ENCODE measurements at places on chromosomes 11 and 22.
A peak's percentile ranks its signal among the peaks of the same experiment; 100 is the strongest.

- no peak for DNase-seq
Observed at GRCh38 chr11:12460466-12460865, 83.1 kb downstream of the PARVA start.

- no peak for DNase-seq
Observed at GRCh38 chr11:76629116-76629852, 41.3 kb downstream of the LRRC32 start.

DNA sequence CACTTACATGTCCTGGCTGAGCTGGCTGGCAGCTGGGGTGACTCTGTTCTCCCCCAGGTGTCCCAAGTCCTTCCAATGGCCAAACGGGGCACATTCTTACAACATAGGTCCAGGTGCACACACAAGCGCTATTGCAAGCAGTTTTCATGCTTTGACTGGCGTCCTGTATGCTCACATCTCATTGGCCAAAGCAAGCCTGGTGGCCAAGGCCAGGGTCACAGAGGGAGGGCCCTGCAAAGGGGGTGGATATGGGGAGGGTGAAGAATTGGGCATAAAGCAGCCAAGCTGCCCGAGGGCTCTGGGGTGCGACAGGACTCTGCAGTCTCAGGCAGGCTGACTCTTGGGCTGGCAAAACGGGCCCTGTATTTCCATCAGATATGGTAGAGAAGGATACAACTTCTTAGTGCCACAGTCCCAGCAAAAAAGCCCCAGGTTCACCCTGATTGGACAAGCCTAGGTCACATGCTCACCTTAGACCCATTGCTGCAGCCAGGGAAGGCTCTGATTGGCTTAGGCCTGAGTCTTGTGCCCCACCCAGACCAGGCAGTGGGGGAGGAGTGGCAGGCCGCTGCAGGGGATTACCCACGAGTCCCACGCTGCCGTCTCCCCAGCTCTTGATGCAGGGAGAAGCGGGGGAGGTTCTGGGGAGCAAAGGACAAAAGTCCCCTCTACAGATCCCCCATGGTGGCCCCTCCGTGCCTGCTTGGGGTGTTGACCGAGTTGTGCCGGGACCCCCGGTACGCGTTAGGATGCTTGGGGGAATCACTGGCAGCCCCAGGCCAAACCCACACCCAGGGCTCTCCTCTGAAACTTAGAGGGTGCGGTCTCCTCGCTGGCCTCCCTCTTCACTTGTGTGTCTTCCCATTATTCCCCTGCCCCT, 110.8 kb downstream of the ARHGAP8 start:
- no peak for DNase-seq

GRCh38 chr11:94675813-94676212, 92.3 kb upstream of the AMOTL1 start:
- DNase-seq: no peak

- DNase-seq: no peak
Observed at GRCh38 chr22:17264321-17265052, 45.3 kb upstream of the ADA2 start.

GRCh38 chr11:46339816-46340215, 7.4 kb upstream of the DGKZ start:
- DNase-seq: no peak

- DNase-seq: no peak
Observed at GRCh38 chr22:28950617-28951411, 67.4 kb downstream of the ZNRF3 start.

GRCh38 chr11:41613326-41613725, 153.9 kb upstream of the LRRC4C start:
- DNase-seq: no peak

DNA sequence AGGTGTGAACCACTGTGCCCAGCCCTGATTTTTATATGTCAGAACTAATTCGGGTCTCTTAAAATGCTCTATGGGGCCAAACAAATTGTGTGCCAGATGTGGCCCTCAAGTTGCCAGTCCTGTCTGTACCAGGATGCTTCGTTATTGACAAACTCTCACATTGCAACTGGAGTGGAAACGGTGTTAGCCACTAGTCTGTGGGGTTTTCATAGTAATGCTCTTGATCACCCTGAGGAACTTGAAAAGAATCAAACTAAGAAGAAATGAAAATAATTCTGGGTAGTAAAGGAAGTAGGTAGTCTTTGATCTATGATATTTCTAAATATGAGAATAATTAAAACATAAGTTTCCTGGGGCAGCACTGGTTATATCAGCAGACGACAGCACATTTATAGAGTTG, 67.3 kb upstream of the ADSL start:
- DNase-seq: no peak

- DNase-seq: no peak
Observed at GRCh38 chr22:36383110-36383581, 4.6 kb downstream of the MYH9 start.

- DNase-seq: no peak
Observed at GRCh38 chr11:84714316-84714780, 912.8 kb downstream of the DLG2 start.

GRCh38 chr22:25193130-25193529, 6.5 kb upstream of the CRYBB3 start:
- no peak for DNase-seq

DNA sequence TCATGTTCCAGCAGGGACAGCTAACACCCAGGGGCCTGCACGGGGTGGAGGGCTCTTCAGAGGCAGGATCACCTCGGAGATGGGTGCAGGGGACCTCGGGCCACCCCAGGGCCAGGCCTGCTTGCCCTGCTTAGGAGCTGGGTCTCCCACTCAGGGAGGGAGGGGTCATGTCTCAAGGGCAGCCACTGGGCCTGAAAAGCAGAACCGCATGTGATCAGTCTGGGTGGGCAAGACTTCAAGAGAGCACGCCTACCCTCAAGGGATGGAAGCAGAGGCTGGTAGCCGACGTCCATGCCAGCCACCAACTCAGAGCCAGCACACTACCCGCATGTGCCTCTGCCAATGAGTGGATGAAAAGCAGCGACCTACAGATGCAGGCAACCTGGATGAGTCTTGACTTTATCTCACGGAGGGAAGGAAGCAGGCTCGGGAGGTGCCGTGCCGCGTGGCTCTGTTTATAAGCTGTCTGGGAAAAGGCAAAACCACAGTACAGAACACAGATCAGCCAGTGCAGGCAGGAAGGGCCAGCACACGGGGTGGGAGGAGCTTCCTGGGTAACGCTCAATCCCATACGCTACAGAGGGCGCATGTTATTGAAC, 16.0 kb downstream of the TBX1 start:
- no peak for DNase-seq

GRCh38 chr11:62147545-62147944, 23.7 kb downstream of the INCENP start:
- no peak for DNase-seq

- no peak for DNase-seq
Observed at GRCh38 chr11:43988040-43988817, 45.8 kb downstream of the C11orf96 start.

DNA sequence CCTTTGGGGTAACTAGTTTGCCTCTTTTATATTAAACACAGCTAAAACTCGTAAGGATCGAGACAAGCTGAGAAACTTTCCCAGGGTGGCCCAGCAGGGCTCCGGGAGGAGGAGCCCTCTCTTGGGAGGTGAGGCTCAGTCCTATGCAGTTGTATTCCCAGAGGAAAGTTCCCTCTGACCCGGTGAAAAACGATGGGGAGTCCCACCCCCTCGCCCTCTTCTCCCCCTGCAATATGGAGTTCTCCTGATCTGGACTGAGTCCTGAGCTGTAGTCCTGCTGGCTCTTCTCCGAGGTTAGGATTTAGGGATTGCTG, 1.3 kb downstream of the NTM start:
- DNase-seq: no peak

GRCh38 chr11:121112498-121113455, 11.7 kb downstream of the TECTA start:
- no peak for DNase-seq

GRCh38 chr11:32428665-32429303, 6.6 kb downstream of the WT1 start:
- no peak for DNase-seq

DNA sequence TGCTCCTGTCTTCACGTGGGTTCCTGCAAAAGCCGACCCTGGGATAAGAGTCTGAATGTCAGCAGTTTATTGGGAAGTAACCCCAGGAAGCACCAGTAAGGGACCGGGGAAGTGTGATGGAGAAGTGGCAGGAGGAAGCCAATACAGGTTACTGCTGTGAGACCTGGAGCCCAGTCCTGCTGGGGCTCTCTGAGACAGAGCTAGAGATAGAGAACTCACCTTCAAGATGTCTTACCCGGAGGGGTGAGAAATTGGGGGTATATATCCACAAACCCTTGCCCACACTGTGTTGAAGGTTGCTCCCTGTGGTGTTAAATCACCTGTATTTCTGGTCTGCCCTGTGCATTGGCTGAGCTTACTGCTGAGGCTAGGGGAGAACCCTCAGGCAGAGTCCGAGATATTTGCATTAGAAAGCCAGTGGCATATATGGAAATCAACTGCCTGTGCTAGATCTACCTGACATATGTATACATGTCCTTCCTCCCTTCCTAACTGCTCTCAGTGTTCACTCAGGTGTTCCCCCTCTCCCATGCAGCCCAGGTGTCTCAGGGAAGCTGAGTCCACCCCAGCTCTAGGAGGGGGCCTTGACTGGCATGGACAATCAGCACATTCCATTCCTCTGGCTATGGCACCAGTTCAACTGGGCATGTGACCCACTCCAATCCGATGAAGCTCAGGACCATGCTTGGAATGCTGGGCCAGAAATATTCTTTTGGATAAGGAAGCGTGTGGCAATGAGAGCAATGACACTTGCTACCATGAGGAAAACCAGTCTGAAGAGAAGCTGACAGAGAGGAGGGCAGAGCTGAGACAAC, 6.8 kb upstream of the MICAL2 start:
- DNase-seq: no peak

- no peak for DNase-seq
Observed at GRCh38 chr22:30025221-30025620, 55.0 kb upstream of the HORMAD2 start.

DNA sequence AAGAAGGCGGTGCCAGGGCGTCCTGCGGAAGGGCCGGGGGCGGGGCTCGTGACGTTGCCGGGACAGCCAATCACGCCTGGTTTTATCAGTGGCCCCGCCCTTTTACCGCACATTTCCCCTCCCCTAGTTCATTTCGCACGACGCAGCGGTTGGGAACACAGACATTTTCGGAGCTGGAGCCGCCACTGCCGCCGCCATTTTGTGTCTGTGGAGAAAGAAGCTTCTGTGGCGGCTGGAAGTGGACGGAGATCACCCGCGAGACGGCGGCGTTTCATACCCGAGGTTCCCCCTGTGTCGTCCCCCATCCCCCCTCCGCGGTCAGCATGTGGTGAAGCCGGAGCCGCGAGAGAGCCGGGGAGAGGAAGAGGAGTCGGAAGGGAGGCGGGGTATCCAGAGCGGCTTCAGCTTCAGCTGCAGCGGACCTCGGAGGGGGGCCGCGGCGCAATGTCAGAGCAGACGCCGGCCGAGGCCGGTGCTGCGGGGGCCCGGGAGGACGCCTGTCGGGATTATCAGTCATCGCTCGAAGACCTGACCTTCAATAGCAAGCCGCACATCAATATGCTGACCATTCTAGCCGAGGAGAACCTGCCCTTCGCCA, at the start of gene PCF11:
PCF11 (plus strand) TSS at position 136 of the 598 bp plus-strand sequence; CDS start at position 445, 309 bp downstream.
- DNase-seq: no peak

DNA sequence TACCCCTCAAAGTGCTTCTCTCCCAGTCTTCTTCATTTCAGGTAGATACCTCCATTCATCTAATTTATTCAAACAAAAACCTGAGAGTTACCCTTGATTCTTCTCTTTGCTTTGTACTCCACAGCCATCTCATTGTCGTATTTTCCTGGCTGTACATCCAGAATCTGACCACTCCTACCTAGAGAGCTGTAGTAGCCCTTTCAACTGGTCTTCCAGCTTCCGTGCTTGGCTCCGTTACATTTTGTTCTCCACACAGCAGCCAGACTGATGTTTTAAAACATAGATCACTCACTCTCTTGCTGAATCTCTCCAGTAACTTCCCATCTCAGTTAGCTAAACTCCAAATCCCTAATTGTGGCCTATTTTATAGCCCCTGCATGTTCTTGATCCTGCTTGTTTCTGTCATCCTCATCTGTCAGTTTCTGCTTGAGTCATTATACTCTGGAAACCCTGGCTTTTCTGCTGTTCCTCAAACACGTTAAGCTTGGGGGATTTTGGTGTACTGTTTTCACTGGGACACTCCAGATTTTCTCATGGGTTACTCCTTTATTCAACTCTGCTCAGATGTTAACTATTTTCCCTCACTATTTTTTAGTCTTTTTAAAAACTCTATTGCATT, 7.4 kb downstream of the SPCS2 start:
- no peak for DNase-seq

DNA sequence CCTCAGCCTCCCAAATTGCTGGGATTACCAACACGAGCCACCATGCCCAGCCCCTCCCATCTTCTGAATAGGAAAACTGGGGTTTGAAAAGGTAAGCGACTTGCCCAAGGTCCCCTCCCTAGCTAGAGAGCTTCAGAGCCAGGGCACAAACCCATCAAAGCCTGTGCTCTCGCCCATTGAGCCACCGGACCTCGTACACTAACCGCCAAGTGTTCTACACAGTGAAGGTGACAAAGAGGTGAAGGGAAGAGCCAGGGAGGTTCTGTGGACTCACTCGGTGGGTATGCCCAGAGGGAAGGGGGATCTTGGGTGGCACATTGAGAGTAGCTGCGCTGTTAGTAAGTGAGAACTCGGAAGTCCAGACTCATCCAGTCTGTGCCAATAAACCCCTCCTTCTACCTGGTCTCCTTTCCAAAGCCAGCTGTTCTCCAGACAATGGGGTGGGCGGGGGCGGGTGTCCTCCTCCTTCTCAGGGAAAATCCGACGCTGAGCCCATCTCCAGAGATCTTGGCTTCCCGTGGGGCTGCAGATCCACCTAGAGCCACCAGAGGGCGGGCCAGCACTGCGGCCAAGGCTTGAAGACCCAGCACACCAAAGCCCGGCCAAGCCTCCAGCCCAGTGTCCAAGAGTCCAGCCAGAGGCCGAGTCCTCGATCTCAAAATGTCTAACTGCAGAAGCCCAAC, 3.2 kb upstream of the RTN4RL2 start:
- peak; percentile 58 for DNase-seq

- DNase-seq: no peak
Observed at GRCh38 chr11:37557990-37558389, 960.0 kb upstream of the RAG2 start.

GRCh38 chr22:41638748-41639147, 17.7 kb downstream of the XRCC6 start:
- no peak for DNase-seq

DNA sequence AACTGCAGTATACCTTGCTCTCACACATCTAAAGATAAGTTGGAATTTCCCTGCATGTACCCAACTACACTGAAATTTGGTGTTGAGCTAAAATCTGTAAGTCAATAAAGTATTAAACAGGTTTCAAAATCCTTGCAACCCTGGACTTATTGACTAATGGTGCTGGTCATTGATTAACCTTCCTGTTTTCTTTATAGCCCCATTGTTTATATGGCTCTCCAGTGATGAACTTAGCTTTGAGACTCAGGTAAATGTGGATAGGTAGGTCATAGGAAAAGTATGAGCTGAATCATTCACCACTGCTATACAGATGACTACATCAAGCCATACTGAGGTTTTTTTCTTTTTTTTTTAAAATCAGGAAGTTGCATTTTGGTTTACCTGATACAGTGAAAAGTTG, 132.7 kb downstream of the FAT3 start:
- no peak for DNase-seq

GRCh38 chr22:47923011-47923427, 1160.6 kb downstream of the TBC1D22A start:
- DNase-seq: no peak

GRCh38 chr11:119828006-119828405, 99.0 kb upstream of the NECTIN1 start:
- DNase-seq: no peak

- no peak for DNase-seq
Observed at GRCh38 chr22:50676180-50676636, 3.6 kb downstream of the SHANK3 start.
